Stimulated activated CD4-positive, alpha-beta T cell treated with anti-CD3 and anti-CD28 coated beads, TNF-alpha, amount 100 ng/mL, for 24 hours (primary cell): ENCODE measurements at places on chromosomes 4 and X.

GRCh38 chr4:2831611-2832308, 11.9 kb upstream of the ADD1 start:
- no peak for DNase-seq

GRCh38 chr4:14917298-14917633, 85.0 kb upstream of the CPEB2 start:
- DNase-seq = no peak

DNA sequence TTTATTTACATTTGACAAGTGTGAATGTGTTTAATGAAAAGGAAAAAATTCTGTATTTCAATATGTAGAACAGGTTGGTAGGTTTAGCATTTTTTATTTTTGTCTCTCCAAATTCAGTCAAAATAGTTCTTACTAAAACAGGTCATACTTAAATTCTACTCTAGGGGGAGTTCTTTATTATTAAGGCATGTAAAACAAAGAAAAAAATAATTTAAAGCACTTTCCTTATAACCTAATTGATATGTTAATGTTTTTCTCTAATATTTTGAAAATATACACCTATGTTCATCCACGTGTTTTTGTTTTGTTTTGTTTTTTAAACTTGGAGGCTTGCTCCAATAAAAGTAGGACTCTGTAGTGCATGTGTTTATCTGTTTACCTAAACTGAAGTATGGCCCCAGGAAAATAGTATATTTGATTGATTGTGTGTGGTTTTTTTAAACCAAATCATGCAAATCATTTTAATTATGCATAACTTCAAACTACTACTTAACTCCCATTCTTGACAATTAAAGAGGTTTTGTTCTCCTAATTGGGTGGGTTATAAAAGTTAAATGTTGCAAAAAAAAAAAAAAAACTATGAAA, 562.7 kb downstream of the RPA4 start:
- DNase-seq = no peak

- no peak for DNase-seq
Measured at GRCh38 chrX:39693298-39693697, 404.5 kb downstream of the BCOR start.

DNA sequence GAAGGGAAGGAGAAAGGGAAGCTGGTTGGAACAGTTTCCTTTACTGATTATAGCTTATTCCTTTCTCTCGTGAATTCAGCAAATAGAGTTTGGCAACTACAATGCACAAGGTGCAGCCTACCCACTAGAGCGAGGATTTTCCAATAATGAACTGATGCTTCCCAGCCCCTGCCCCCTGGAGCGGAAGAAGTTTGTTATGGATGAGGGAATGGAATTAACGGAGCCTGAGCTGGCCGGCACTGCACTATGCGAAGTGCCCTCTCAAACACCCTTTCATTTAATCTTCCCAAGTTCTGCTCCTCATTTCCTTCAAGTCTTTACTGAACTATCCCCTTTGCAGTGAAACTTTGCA, 42.5 kb upstream of the CBR4 start:
- DNase-seq = no peak

DNA sequence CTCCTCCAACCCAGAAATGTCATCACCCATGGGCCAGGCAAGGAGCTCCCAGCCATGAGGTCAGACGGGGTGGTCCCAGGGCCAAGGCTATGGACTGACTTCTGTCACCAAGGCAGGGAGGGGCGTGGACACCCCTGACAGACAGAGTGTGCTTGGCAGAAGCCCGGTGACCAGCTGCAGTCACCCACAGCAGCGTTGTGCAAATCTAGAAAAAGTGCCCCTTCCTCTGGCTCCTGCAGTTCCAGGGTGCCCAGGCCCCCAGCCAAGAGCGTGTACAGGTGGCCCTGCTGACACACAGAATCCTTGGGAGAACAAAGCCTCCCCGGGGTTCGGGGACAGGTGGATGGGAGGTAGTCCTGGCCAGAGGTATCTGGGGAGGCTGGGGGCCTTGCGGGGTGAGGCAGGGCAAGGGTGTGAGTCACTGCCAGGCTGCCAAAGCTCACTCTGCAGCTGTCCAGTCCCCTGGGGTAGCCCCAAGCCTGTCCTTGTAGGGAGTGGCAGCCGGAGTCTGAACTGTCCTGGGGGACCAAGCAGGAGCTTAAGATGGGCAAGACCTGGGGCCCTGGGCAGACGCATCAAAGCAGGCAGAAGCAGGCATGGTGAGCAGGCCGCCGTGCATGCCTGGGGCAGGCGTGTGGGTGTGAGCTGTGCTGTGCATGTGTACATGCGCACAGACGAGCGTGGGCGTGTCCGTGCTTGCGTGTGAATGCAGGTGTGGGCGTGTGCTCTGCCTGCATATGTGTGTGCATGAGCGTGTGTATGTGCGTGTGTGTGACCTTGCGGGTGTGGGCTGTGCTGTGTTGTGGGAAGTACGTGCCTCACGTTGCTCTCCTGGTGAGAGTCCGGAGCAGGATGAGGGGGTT, 3.3 kb downstream of the MYL5 start:
- no peak for DNase-seq

GRCh38 chr4:99403380-99404184, 31.6 kb downstream of the ADH7 start:
- no peak for DNase-seq

- DNase-seq = no peak
Measured at GRCh38 chrX:107678957-107679740, 50.8 kb downstream of the PRPS1 start.

DNA sequence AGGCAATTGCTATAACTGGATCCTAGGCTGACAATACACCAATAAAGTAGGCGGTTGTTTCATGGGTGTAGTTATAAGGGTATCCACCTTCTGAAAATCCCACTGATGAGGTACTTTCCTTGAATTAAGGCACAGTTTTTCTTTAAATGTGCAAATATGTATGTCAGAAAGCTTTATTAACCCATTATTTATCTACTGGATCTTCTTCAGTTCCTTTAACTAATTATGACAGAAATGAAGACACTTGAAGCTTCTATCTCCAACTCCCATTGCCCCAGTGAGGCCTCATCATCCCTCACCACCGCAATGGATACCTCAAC, 159.6 kb upstream of the KLF3 start:
- no peak for DNase-seq

DNA sequence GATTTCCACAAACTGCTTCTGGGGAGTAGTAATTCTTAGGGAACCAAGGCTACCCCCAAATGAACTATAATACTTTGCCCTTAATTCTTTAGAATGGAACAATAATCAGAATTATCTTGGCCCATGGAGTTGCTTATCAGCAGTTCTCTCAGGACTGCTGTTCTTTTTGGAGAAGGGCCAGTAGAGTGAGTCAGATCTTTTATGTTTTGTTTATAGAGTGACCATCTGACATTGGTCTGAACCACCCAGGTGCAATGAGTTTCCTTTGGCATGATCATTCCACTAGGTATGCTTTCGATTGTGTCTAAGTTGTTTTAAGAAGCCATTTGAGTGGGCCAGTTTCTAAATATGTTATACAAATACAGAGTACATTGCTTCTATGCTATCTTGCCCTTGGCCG, 31.8 kb downstream of the PRRG1 start:
- no peak for DNase-seq

- no peak for DNase-seq
Measured at GRCh38 chr4:35925806-35926205, 318.5 kb downstream of the ARAP2 start.

DNA sequence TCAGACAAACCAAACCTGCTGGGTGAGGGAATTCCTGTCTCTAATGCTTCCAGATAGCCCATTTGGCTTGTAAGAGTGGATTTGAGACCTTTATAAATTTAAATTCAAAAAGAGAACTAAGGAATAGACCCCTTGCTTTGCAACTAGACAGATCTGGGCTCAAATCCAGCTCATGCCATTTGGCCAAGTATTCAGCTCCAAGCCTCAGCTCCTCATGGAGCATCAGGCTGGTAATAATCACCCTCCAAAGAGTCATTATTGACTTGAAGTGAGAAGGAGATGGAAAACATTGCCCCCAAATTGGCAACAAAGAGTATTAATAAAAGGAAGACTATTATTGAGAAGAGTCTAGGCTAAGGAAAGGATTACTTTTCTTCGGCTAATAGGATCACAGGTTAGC, 134.7 kb downstream of the PDE5A start:
- DNase-seq = no peak

GRCh38 chrX:17038277-17038676, 91.8 kb downstream of the REPS2 start:
- DNase-seq = no peak

- no peak for DNase-seq
Measured at GRCh38 chrX:88135735-88136134, 611.3 kb upstream of the CPXCR1 start.

- DNase-seq = no peak
Measured at GRCh38 chrX:142249721-142250120, 44.6 kb upstream of the MAGEC2 start.

DNA sequence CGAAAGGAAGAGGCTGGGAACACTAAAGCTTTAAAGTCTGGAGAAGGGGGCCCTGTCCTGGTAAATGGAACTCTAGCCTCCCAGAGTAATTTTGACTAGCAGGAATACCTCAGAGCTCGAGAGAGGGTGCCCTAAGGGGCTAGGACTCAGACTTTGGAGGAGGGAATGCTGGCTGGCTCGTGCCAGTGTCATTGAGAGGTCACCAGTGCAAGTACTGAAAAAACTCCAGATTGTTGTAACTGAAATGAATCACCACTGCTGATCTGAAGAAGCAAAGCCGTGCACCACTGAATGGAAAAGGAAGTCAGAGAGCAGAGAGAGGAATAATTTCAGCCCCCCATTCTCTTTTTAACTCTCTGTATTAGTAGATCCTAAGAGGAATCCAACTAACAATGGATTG, 690.2 kb downstream of the FAT4 start:
- no peak for DNase-seq

DNA sequence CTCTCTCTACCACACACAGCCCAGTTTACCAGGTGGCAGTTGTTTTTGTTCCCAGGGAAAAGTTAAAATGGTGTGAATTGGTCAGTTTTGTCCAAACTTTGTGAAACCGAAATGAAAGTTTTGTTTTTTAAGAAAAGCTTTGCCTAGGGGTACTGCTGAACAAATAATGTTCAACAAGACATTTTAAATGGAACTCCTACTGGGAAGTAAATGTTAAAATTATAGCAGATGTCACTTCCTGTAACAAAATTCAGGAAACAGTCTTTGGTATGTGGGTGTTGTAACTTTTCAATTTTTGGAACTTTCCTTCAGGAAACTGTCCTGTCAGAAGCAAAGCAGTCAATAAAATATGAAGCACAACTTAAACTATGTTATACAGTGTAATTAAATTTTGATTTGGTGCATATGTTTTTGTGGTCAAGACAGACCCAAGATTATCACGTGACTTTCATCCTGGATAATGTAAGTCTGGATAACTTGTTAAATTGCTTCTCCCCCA, 79.5 kb downstream of the AFF1 start:
- DNase-seq = no peak

GRCh38 chr4:8050555-8051206, 107.9 kb downstream of the ABLIM2 start:
- DNase-seq = no peak

GRCh38 chrX:102129473-102129872, 4.0 kb downstream of the TCEAL2 start:
- DNase-seq = no peak

DNA sequence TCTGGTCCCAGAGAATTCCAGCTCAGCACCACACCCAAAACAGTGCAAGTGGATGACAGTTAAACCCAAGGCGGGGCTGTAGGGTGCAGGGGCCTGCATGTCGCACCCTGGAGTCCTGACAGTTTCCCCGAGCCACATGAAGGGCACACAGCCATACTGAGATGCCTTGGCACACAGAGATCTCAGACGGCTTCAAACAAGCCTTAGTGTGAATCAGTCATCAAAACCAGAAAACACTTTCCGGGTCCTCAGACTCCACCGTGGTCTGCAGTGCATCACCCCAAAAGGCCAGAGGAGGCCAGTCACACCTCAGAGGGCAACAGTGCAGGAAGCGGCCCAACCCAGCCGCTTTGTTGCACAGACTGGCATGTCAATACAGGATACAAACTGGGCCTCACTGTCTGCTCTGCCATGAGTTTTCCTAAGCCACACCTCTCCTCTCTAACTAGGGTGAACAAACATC, 64.6 kb upstream of the ENPP6 start:
- DNase-seq = peak; percentile 56

- no peak for DNase-seq
Measured at GRCh38 chrX:95505721-95506120, 1178.9 kb upstream of the DIAPH2 start.

DNA sequence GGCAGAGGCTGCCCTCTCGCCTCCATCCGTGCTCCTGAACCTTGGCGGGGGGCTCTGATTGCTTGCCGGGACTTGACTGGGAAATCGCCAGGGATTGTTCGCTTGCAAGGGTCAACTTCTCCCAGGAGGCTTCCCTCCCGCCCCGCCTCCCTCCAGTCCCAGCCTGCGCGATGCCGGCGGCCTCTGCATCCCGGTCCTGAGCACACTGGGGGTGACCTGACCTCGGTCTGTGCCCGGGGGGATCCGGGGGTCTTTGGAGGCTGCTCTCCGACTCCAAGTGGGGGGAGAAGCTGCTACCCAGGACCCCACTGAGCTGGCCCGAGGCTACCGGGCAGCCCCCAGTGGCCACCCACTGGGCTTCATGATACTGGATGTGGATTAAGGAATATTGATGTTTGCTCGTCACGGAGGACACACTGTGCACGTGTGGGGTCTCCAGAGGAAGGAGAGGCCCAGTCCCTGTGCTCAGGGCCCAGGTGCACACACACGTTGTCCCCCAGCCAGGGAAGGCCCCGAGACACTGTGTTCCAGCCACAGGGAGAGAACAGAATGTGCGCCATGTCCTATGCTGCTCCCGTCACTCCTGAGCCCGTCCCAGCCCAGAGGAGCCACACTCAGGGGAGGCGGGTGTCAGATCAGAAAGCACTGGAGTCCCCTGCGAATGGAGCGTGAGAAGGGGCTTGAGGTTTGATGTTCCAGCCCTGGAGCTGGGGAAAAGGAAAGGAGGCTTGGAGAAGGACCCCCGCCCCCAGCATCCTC, 55.9 kb upstream of the NKX1-1 start:
- no peak for DNase-seq
